ENCODE measurements at places on chromosomes 11 and 22.

DNA sequence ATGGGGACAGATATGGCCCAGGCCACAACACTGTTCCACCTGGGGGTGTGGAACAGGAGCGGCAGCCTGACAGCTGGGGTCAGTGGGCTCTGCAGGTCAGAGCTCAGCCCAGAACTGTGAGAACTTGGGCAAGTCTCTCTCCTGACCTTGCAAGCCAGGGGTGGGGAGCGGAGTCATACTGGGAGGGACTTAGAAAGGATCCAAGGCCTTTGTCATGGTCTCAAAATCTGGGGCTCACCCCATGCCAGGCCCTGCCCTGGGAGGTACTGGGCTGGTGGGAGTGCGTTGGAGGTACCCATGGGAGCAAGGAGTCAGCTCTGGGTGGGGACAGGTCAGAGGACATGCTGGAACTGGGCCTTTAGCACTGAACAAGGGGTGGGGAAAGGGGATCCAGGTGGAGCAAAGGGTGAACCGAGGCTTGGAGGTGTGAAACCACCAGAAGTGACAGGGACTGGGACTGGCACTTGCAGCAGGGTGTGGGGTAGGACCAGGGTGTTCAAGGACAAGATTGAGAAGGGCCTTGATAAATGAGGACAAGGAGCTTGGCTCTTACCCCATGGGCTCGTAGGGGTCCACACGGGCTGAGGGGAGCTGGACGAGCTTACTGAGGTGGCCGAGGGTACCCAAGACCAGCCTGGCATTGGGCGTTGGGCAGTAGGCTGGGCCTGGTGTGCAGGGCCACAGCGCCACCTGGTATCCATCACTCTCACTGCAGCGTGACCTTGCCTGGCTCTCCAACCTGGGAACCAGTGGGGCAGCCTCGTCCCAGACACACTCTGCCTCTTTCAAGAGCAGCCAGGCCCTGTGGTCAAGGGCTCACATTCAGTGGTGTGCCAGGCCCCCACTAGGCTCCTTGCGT lies 7.4 kb upstream of the PMM1 start:
- no peaks in the 10 kb centered on the region for H3K27me3 ChIP-seq
- DNase-seq = no peak
- H3K4me3 ChIP-seq = no peak overlapping the region
- H3K27ac ChIP-seq = peak overlapping the region; percentile 93
- H3K36me3 ChIP-seq = peaks cover 20% of the 10 kb centered on the region
- peaks cover 27% of the 10 kb centered on the region for H3K4me1 ChIP-seq

DNA sequence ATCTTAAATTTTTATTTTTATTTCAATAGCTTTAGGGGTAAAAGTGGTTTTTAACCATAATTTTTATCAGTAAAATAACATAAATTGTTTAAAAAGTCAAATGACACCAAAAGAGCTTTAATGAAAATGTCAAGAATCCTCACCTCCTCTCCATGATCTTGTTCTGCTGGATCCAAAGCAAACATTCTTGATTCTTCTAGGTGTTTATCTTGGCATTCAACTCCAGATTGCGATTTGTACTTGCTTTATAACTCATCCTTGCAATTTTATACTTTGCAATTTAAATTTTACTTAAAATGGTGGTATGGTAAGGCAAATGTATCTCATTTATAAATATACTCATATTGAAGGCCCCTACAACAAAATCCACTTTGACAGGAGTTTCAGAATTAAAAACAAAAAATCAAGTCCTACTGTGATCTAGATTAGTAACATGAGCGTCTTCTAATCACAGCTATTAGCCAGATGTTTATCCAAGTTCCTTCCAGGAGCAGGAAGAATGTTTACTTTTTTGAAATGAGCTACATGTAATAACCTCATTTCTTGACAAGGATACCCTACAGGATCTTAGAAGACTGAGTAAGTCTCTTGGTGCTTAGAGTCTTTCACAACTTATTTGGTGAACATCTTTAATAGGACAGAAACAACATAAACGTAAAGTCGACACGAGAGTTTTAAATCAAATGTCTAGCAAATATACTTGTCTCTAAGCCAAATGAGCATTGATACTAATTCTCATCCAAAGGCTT lies 72.4 kb upstream of the CARD18 start:
- no peak overlapping the region for H3K27ac ChIP-seq
- H3K4me1 ChIP-seq = peaks cover 13% of the 10 kb centered on the region
- no peaks in the 10 kb centered on the region for H3K36me3 ChIP-seq
- no peak for DNase-seq
- no peak overlapping the region for H3K4me3 ChIP-seq

- no peak overlapping the region for H3K27ac ChIP-seq
- H3K36me3 ChIP-seq = no peaks in the 10 kb centered on the region
- H3K27me3 ChIP-seq = no peaks in the 10 kb centered on the region
- H3K4me1 ChIP-seq = no peaks in the 10 kb centered on the region
- no peak overlapping the region for H3K4me3 ChIP-seq
These were observed 419.9 kb downstream of the BUD13 start for GRCh38 chr11:116352881-116353280.

DNA sequence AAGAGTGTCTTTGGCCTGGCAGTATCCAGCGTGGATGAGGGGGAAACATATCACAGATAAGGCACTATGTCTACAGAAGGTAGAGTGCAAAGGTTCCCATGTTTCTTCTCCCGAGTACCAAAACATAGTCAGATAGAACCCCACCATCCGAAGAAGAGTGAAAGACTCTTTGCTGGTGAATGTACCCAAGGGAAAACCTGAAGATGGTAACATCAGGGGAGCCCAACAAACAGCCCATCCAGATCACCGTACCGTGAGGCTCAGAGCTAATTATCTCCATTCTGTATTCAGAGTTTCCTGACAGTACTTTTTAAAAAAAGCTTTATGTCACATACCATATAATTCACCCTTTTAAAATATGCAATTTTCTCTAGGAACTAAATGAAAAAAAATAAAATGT lies 44.4 kb downstream of the RAB30 start:
- peaks cover 3% of the 10 kb centered on the region for H3K4me1 ChIP-seq
- no peak for DNase-seq
- no peaks in the 10 kb centered on the region for H3K27me3 ChIP-seq
- H3K36me3 ChIP-seq = no peaks in the 10 kb centered on the region
- no peak overlapping the region for H3K4me3 ChIP-seq

GRCh38 chr11:87628026-87628580 lies 547.1 kb downstream of the RAB38 start:
- no peak overlapping the region for H3K4me3 ChIP-seq
- no peaks in the 10 kb centered on the region for H3K27me3 ChIP-seq
- no peak for DNase-seq
- H3K4me1 ChIP-seq = no peaks in the 10 kb centered on the region

DNA sequence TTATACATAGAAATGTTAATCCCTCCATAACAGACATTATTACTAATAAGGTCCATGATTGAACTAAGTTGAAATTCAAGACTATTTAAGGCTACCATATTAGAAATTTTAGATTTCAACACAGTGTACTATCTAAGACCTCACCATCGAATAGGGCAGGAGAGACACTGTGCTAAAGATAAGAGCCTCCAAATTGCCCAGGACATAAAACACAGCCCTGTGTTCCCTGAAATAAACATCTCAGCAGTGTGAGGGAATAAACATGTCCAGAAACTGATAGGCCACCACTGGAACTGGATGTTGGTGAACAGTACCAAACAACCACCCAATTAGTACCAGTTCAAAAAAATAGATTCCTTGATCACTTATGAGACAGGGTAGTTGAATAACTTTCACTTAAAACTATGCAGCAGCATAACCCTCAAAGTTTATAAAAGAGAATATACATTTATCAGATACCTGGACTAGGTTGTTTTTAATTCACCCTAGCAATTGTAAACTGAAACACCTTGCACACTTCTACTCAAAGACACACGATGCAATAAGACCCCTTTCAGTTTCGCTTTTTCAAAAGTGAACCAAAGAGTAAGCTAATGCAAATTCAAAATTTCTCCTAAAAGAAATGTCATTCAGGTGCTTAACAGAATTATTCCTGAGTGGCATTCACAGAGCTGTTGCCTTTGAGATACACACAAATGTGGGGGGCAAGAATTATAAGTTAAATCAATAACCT lies 34.3 kb downstream of the USP28 start:
- no peaks in the 10 kb centered on the region for H3K4me1 ChIP-seq
- no peak overlapping the region for H3K4me3 ChIP-seq
- no peak overlapping the region for H3K27ac ChIP-seq
- peaks cover 26% of the 10 kb centered on the region for H3K36me3 ChIP-seq
- H3K27me3 ChIP-seq = no peaks in the 10 kb centered on the region

- peaks cover 87% of the 10 kb centered on the region for H3K36me3 ChIP-seq
- H3K4me3 ChIP-seq = no peak overlapping the region
- no peaks in the 10 kb centered on the region for H3K27me3 ChIP-seq
- peaks cover 41% of the 10 kb centered on the region for H3K4me1 ChIP-seq
- H3K27ac ChIP-seq = no peak overlapping the region
These were observed 9.3 kb downstream of the CD44 start for GRCh38 chr11:35148163-35148837.

DNA sequence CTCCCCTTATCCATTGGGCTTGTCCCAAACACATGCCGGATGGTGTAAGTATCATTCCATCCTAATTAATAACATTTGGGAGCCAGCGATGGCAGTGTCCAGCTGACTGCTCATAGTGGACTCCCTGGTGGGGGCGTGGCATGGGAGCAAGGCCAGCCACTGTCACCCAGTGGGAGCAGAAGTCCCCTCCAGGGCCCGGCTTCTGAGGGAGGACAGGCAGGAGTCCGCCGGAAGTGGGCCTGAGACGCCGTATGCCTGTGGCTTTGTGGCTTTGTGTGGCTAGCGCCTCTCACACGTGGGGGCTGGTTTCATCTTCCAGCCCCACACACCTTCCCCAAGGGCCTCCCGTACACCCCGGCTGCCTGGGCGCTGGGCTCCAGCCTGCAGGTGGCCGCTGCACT lies 124.5 kb downstream of the KCNQ1 start:
- H3K4me1 ChIP-seq = no peaks in the 10 kb centered on the region
- no peak overlapping the region for H3K4me3 ChIP-seq
- no peak overlapping the region for H3K27ac ChIP-seq
- no peaks in the 10 kb centered on the region for H3K36me3 ChIP-seq
- H3K27me3 ChIP-seq = no peaks in the 10 kb centered on the region
